ENCODE measurements at places on chromosomes 11 and 22.

DNA sequence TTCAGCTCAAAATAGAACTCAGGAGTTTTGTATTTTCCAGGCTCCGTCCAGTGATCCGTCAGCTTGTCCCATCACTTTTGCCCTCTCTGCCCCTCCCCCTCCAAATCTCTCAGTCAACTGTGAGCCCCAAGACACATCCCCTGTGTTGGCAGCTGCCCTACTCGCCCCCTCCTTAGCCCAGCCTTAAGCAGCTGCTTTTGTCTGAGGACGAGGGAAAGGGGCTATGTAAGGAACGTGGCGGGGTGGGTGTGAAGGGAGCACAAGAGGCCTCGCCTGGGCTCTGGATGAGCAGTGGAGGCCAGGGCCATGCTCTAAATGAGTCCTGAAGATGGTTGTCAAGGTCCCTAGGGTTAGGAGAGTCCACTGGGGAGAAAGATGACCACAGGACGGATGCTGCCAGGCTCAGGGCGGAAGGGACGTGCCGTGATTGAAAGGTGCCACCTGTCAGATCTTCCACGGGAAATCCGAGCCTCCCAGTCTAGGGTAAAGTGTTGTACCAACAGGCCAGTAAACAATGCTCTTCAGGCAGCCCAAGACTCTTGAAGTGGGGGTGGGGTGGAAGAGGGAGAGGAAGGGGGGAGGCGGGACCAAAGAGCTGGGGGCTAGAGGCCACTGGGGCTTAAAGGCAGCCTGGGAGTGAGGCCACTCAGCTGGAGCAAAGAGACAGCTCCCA, at the start of gene SMTNL1:
TSS of gene SMTNL1 (plus strand) at position 649 of the 673 bp plus-strand sequence. CDS start 5,048 bp downstream, outside the sequence.
- DNase-seq = no peak

GRCh38 chr11:119791701-119792151, 62.7 kb upstream of the NECTIN1 start:
- DNase-seq = no peak

- DNase-seq = no peak
These were observed 25.5 kb downstream of the KCNJ5 start for GRCh38 chr11:128916681-128917080.

DNA sequence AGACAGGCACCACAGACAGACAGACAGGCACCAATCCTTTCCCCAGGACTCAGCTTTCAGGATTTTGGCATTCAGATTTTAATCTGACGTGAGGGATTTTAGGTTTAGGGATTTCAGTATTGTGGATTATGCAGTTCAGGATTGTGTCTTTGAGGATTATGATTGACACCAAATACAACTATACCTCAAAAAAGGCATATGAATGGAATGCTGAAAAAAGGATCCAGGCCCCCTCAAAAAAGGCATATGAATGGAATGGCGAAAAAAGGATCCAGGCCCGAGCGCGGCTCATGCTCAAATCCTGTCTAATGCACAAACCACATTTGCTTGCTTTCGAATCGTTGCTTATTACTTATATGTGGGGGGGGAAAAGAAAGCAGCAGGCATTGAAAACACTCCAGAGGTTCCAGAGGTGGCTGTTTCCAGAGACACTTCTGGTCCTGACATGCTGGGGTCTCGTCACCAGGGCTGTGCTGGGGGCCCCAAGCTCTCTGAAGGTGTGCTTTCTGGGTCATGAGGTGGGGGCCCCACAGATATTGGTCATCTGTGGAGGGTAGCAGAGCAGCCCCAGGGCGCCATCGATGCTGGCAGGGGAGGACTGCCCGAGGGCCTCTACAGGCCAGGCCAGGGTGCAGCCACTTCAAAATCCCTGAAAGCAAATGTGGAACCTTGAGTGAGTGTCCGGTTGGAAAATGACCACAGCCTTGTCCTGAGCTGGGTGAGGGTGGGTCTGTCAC, 16.8 kb upstream of the OSBPL5 start:
- no peak for DNase-seq

- no peak for DNase-seq
These were observed 11.0 kb upstream of the CCDC34 start for GRCh38 chr11:27373856-27374602.

DNA sequence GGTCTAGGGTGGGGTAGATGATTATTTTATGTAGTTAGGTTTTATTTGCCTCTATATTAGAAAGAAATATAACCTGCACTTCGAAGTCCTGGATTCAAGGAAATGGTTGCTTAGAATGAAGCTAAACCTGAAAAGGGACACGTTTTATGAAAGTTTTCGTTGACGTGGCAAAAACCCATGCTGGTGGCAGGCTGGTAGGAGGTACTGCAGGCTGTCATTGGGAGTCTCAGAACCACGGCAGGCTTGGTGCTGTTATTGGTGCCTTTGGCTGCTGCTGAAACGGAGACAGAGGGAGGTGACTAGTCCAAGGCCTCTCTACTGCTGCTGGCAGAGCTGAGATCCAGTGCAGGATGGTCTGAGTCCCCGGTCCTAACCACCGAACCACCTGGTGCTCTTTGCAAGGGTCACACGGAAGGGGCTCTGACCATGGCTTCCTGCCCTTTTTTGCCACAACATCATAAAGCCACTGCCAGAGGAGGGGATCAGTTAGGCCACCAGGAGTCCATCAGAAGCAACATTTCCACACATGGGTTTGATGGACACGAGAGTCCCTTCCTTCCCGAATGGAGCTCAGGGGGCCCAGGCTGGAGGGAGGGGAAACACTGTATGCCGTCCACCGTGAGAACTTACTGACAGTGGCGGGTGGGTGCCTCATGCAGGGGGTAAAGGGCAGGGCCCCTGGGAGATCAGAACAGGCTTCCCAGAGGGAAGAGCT, 13.4 kb downstream of the CSF2RB start:
- DNase-seq = no peak

DNA sequence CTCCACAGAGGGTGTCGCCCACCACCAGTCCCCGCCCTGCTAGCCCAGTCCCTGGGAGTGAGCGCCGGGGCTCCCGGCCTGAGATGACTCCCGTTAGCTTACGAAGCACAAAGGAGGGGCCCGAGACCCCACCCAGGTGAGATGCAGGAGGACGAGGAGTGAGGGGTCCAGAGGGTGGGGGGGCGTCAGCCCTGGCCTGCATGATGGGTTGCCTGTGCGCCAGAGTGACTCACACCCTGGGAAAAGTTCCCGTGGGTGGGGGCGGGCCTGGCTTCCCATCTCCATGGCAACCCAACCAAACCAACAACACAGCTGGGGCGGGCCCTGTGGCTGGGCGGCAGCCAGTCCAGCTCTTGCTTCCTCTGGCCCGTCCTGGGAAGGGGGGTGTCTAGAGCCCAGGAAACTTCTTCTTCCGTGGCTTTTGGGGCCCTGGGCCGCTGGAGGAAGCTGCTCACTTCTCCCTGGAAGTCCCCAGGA, 4.5 kb downstream of the GAS2L1 start:
- peak; percentile 46 for DNase-seq

DNA sequence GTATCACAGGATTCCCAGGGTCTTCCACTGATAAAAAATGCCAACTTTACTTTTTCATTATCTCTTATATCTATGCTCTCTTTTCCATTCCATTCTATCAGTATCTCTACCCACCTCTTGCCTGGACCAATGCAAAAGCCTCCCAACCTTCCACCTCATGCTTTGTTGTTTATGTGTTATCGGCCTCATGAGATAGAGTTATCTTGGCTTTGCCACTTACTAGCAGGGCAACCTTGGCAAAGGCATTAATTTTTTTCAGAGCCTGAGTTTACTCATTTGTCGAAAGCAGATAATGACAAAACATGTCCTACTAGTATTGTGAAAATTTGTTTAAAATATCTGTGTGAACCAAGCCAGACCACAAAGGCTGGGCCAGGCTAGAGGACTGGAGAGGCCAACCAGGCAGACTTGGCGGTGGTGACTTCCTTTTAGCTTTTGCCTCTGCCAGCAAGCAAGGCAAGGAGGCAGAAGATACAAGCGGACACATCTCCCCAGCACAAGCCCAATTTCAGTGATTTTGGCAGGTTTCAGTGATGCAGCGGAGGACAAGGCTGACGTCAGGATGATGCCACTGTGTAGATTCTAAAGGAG, 106.9 kb downstream of the ADAMTS15 start:
- DNase-seq = no peak

GRCh38 chr11:47180006-47180787, 3.5 kb upstream of the ARFGAP2 start:
- DNase-seq = no peak

GRCh38 chr11:2071748-2072385, 67.3 kb downstream of the IGF2 start:
- DNase-seq = no peak

- DNase-seq = peak; percentile 54
These were observed 23.2 kb downstream of the CAPN1 start for GRCh38 chr11:65204646-65205601.

- no peak for DNase-seq
These were observed 515.0 kb downstream of the NTM start for GRCh38 chr11:131885431-131885830.
